HT-29 (cell line): ENCODE measurements at places on chromosomes 7 and 10. TPM values are rescaled to one million over a fixed set of nuclear protein-coding genes. Genes with fewer than 3 reads are reported as not detected.

The SEC31B gene
- total RNA-seq = 1.2 and 2.0 TPM in 2 replicates

- no peak for DNase-seq
Observed at GRCh38 chr7:47480576-47481538, 101.1 kb downstream of the TNS3 start.

DNA sequence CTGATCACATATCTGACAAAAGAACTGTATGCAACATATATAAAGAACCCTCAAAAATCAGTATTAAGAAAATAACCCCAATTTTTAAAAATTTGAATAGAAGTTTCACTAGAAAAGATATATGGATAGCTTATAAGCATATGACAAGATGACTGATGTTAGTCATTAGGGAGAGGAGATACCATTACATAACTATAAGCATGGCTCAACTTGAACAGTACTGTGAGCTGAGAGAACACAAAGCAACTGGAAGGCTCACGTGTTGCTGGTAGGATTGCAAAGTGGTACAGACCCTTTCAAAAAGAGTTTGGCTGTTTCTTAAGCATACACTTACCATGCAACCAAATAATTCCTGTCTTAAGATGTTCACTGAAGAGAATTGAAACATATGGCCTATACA lies 14.7 kb downstream of the CCDC71L start:
- no peak for DNase-seq

- DNase-seq = no peak
Observed at GRCh38 chr7:150982351-150982750, 4.2 kb upstream of the KCNH2 start.

The SPDYE2B gene
- not detected in 2 replicates for total RNA-seq

- DNase-seq = no peak
Observed at GRCh38 chr7:50648076-50648475, 82.9 kb upstream of the DDC start.

The RPEL1 gene
- 0.05 and 0.10 TPM in 2 replicates for total RNA-seq

GRCh38 chr10:105017116-105017515 lies 376.0 kb downstream of the SORCS3 start:
- DNase-seq = no peak

DNA sequence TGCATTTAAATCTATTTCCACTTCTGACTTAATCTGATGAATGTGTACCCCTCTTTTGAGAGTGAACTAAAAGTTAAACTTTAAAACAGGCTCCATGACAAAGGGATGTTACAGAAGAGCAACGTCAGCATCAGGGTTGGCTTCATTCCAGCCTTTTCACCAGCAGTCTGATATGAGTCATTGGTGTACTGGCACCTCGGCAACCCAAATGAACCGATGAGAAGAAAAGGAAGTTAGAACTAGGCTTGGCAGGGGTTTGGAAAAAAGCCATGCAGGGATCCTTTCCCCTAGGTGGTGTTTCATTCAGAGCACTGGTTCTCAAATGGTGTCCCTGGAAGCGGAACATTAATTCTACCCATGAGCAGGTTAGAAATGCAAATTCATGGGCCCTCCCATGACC lies 53.6 kb downstream of the SEC61G start:
- DNase-seq = peak; percentile 88

DNA sequence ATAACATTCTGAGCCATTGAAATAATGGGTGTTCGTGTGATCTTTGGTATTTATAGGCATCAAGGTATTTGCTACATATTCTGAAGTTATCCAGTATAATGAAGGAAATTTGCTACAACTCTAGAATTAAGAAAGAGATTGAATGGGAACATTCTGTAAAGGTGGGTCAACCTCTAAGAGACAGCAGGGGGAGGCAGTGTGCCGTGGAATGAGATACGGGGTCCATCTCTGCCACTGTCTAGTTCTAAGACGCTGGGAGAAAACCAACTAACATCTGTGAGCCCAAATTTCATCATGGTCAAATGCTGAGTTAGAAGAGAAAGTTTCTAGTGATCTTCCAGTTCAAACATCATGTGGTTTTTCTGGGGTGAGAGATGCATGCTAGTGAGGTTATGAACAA lies 368.9 kb downstream of the SORCS1 start:
- DNase-seq = peak; percentile 34

GRCh38 chr10:61841338-61841875 lies 60.1 kb upstream of the ARID5B start:
- no peak for DNase-seq

DNA sequence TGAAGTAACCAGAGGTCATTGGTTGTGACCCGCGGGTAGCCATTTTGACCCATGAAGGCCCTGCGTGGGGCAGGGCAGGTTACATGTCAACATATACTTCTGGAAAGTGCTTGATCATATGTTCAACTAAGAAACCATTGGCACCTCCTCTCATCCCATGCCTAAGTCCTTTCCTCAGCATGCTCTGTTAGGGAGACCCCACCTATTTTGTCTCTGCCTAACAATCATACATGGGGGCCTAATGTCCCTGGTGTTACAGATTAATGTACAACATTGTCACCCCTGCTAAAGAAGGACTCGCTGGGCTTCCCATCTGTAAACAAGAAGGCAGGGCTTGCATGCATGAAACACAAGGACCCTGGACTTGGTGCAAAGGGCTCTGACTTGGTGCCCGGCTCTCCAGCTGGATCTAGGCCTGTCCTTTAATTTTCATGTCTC lies 133.7 kb upstream of the TNS3 start:
- no peak for DNase-seq

GRCh38 chr10:43843321-43844101 lies 194.8 kb upstream of the ZNF32 start:
- no peak for DNase-seq

- DNase-seq = no peak
Observed at GRCh38 chr10:62178568-62178967, 90.1 kb downstream of the RTKN2 start.

The ITGA8 gene
- not detected in 2 replicates for total RNA-seq

DNA sequence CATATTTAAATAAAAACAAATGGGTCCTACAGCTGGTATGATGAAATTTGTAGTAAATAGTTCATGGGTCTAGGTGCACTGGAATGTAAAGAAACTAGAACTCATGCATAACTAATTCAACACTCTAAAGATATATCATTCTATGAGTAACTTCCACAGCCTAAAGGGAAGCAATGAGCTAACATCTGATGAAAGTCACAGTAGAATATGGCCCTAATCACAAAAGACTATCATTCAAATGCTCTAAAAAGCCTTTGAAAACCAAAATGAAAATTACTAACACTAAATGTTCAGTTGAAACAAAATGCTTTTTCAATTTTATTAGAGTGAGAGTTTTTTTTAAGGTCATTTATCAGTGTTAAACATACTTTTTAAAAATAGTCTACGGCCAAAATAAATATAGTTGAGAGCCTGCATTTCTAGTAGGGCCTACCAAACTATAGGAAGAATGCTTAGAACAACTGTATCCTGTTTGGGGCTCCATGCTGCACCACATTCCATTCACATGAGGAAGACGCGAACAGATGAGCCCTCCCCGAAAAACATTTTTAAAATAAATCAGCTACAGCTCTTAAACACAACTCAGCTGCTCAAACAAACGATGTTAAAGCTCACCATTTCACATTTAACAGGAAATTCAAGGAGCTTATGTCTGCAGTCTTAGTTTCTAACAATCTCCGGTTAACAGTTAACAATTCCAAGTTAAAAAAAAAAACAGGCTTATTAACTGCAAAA lies 134.5 kb downstream of the NRBF2 start:
- peak; percentile 82 for DNase-seq

The PHKG1 gene
- 1.5 and 1.7 TPM in 2 replicates for total RNA-seq

GRCh38 chr10:48472501-48473069 lies 132.3 kb downstream of the ARHGAP22 start:
- DNase-seq = no peak

- DNase-seq = peak; percentile 78
Observed at GRCh38 chr7:8261711-8262695, at the start of gene ICA1. Gene ICA1 (minus strand): TSS chr7:8262167. CDS start chr7:8235926, 26,241 bp downstream.

The HOXA3 gene
- total RNA-seq = 27.8 and 29.0 TPM in 2 replicates

DNA sequence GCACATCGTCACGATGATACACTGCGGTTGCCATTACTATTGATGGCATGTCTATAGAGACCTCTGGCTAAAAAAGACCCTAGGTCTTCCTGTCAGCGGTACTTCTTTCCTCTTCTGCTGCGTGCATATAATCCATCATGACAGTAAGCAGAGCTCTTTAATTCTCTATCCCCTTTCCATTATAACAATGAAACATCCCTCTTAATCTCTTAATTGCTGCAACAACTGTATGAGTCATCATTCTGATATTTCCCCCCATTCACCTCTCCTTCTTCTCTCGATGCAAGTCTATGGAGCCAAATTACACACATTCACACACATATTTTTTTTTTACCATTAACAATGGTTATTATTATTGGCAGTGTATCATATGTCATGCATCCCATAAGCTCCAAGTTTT lies 45.2 kb upstream of the AKR1E2 start:
- DNase-seq = no peak

The TWIST1 gene
- total RNA-seq = not detected in 2 replicates

DNA sequence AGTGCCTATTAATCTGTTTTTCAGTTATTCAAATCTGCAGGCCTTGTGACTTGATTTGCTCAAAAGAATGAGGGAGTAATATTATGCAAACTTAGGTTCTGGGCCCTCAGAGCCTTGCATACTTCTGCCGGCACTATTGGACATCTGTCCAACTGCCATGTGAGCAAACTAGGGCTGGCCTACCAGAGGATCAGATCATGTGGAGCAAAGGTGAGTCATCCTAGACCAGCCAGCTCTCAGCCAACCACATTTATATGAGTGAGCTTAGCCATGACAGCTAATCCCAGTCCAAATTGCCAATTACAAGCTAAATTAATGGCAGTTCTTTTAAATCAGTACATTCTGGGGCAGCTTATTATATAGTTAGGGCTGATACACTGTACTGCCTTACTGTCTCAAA lies 69.6 kb downstream of the SDHAF3 start:
- peak; percentile 34 for DNase-seq

DNA sequence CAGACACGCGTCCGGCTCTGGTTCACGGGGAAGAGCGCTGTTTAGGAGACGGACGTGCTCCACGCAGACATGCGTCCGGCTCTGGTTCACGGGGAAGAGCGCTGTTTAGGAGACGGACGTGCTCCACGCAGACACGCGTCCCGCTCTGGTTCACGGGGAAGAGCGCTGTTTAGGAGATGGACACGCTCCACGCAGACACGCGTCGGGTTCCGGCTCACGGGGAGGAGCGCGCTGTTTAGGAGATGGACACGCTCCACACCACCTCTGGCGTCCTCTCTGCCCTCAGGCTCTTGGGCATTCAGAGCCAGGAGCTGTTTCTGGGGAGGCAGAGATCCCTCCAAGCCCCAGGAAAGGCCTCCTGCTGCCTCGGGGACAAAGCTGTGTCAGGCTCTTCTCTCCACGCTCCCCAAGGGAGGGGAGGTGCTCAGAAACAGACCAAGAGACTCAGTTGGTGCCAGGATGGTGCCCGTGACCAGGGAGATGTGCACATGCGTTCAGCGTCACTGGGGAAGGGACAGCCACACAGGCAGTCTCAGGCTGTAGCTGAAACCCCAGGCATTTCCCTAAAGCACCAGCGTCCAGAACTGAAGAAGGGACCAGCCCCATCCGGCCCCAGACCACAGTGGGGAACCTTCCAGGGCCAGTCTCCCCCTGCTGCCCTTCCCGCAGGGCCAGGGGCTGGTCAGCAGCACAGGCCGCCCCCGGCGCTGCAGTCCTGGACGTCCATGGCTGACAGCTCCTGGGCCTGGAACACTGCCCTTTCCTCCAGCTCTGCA lies 175.6 kb downstream of the ELFN1 start:
- no peak for DNase-seq

DNA sequence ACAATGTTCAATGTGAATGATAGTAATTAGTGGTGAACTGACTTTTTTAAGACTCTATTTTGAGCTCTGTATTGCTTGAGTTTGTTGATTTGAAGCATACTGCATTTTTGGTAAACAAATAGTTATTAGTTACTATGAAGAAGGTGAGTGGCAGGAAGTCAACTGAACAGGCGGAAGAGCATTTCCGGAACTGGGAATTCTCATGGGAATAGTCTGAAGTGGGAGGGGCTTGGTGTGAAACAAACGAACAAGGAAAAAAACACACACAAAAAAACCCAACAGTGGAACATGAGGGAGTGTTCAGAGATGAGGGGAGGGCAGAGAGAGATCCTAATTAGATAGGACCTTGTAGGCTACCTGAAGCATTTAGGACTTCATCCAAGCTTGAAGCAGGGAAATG lies 43.9 kb upstream of the C1QL3 start:
- no peak for DNase-seq

The PROSER2 gene
- 56.9 and 58.8 TPM in 2 replicates for total RNA-seq

The PSMG3 gene
- total RNA-seq = 129 and 149 TPM in 2 replicates

GRCh38 chr10:97539523-97540200 lies 32.9 kb upstream of the ANKRD2 start:
- DNase-seq = no peak

The NPC1L1 gene
- 0.13 and 0.31 TPM in 2 replicates for total RNA-seq

DNA sequence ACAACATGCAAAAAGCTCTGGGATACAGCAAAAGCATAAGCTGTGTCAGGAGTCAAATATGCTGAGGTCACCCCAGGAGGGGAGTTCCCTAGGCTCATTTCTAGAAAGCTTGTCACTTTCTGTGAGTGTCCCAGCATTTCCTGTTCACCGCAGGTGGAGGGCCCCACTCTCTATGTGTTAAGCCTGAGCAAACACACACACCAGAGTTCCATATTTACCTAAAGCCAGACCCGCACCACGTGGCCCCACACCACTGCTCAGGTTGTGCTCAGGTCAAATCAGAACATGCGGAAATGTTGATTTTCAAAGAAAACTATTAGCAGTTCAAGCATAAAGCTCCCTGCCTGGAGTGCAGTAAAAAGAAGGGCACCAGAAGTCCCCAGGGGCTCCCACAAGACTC lies 259.6 kb upstream of the PPP2R2D start:
- peak; percentile 39 for DNase-seq

GRCh38 chr10:131841661-131842139 lies 59.1 kb upstream of the PPP2R2D start:
- DNase-seq = no peak

DNA sequence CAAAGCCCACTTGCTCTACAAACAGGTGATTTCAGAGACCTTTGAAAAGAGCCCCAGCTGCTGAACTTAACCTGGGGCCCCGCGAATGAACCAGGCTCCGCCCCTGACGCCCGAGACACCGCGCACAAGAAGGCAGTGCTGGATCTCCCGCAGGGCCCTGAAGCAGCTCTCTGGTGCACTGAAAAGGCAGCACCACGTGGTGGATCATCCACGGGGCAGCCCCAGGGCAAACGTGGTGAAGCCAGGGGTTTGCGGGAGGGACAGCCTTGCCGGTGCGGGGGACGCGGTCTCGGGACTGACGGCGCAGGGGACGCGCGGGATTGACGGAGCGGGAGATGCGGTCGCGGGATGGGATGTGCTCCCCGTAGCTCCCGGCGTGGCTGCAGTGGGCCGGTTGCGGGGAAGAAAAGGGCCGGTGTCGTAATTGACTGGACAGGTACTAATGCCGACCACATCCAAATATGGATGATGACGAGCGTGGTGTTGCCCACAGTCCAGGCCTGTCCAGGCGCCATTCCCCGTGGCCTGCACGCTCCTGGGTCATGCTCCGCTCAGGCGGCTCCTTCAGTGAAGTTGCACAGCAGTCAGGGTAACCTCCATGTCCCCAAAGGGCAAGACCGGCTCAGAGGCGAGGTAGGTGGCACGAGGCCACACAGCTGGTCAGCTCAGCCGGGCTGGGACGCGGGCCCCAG lies 421.1 kb downstream of the DNAJB6 start:
- no peak for DNase-seq

GRCh38 chr7:118502235-118502634 lies 277.7 kb downstream of the ANKRD7 start:
- no peak for DNase-seq
